T-helper 17 cell (primary cell): ENCODE measurements at places on chromosomes 16 and 17.
A peak's percentile ranks its signal among the peaks of the same experiment; 100 is the strongest.

DNA sequence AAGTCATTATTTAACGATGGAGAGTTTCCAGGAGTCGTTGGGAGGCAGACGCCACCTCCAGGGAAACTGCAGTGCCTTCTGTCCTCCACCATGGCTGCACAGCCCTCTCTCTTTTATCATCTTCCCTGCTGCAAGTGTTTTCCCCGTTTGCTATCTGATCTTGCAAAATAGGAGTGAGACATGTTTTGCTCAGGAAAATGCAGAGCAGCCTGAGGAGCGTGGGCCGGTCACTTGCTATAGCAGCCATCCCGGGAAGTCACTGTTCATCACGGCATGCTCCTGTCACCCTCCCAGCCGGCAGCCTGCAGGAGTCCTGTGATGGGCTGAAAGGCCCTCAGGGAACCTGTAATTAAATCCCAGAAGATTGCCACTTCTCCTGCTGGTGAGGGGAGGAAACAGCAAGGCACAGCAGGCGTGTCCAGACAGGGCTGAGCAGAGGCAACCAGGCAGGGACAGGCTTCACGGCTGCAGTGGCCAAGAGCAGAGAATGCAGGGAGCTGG is 143.1 kb downstream of the GSG1L start:
- DNase-seq, result no peak

GRCh38 chr16:3152277-3152990 is 17.6 kb downstream of the ZNF213 start:
- peak; percentile 64 for DNase-seq

DNA sequence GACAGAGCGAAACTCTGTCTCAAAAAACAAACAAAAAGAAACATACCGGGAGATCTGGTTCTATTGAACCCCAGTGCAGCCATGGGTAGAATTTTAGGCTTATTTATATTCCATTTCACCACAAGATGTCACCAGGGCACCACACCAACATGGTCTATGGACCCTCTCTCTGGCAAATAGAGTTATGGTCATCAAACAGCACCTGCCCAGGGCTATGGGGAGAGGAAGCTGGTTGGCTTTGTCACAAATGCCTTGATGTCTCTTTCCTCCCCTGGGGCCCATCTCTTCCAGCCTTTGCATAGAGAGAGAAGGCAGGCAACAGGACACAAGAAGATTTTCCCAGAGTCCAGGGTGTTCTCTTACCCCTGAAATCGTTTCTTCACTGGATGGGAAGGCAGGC is 128.4 kb downstream of the WWOX start:
- no peak for DNase-seq

- no peak for DNase-seq
Measured at GRCh38 chr17:19260958-19261357, 23.8 kb downstream of the EPN2 start.

DNA sequence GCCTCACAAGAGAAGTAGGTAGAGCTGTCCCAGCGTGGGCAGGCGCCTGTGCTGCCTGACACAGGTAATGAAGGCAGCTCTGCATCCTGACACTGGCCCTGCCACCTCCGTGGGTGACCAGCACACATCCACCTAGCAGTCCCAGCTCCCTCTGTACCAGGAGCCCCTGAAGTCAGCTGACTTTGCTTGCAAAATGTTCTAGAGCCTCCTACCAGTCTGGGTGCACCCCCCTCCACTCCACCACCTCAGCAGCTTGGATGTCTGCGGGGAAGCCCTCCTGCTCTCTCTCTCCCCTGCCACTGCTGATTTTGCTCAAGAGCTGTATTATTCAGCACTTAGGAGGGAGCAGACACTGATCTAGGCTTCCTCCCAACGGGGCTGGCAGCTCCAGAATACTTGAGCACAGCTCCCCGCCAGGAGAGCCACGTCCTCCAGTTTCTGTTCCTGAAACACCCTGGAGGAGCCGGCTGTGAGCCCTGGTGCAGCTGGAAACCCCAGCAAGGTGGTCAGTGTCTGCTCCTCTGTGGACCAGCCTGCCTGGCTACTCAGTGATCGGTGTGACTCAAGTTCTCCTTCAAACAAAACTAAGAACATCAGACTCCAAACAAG is 1.0 kb downstream of the RNF166 start:
- DNase-seq, result no peak

DNA sequence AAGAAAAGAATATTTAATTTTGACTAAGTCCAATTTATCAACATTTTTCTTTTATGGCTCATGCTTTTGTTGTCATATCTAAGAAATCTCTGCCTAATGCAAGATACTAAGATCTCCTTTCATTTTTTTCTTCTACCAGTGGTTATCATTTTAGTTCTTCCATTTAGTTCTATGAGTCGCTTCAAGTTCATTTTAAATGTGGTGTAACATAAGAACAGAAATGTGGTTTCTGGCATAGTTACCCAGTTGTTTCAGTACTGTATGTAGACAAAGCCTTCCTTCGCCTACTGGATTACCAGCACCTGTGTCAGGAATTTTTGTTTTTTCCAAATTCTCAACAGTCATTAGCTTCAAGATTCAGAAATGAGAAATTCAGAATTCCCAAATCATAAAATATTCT is 175.7 kb downstream of the PARN start:
- DNase-seq, result no peak

- DNase-seq, result no peak
Measured at GRCh38 chr17:80424878-80425765, 10.2 kb downstream of the ENDOV start.

- DNase-seq, result peak; percentile 73
Measured at GRCh38 chr17:77441130-77441920, 300.6 kb downstream of the SEC14L1 start.

DNA sequence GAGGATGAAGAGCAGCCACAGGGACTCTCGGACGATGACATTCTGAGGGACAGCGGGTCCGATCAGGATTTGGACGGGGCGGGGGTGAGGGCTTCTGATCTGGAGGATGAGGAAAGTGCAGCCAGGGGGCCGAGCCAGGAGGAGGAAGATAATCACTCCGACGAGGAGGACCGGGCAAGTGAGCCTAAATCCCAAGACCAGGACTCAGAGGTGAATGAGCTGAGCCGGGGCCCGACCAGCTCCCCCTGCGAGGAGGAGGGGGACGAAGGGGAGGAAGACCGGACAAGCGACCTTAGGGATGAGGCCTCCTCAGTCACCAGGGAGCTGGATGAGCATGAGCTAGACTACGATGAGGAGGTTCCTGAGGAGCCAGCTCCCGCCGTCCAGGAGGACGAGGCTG is 7.0 kb downstream of the ZC3H18 start:
- DNase-seq, result no peak

DNA sequence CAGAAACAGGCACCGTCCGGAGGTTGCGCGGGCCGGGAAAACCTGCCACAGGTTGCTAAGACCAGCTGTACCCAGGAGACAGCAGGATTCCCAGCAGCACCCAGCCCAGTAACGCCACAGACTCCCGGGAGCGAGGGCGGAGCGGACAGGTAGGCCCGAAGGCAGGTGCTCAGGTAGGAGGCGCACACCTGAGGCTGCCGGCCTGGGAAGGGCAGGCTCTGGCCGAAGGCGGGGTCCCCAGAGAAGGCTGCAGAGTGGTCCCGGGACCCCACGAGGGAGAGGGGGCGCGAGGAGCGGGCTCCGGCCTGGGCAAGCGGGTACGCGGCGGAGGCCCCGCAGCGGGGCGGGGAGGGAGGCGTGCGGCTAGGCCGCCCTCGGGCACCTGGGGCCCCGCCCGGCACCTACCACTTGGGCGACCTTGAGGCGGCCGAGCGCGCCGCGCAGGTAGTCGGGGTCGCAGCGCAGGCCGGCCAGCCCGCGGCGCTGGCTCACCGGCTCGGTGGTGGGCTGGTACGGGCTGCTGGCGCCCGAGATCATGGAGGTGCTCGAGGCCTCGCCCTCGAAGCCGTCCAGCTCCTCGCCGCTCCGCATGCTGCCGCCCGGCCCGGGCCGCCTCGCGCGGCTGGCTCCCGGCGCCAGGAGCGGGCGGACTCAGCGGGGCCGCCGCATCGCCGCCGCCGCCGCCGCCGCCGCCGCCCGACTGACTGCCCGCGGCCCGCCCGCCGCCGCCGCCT is 441 bp downstream of the CMTM4 start:
- DNase-seq, result peak; percentile 14
